ENCODE measurements at places on chromosomes 4 and X. TPM values are rescaled to one million over a fixed set of nuclear protein-coding genes. Genes with fewer than 3 reads are reported as not detected.

The RHOXF1 gene
- not detected for total RNA-seq

The SOWAHB gene
- total RNA-seq: 4.2 TPM

DNA sequence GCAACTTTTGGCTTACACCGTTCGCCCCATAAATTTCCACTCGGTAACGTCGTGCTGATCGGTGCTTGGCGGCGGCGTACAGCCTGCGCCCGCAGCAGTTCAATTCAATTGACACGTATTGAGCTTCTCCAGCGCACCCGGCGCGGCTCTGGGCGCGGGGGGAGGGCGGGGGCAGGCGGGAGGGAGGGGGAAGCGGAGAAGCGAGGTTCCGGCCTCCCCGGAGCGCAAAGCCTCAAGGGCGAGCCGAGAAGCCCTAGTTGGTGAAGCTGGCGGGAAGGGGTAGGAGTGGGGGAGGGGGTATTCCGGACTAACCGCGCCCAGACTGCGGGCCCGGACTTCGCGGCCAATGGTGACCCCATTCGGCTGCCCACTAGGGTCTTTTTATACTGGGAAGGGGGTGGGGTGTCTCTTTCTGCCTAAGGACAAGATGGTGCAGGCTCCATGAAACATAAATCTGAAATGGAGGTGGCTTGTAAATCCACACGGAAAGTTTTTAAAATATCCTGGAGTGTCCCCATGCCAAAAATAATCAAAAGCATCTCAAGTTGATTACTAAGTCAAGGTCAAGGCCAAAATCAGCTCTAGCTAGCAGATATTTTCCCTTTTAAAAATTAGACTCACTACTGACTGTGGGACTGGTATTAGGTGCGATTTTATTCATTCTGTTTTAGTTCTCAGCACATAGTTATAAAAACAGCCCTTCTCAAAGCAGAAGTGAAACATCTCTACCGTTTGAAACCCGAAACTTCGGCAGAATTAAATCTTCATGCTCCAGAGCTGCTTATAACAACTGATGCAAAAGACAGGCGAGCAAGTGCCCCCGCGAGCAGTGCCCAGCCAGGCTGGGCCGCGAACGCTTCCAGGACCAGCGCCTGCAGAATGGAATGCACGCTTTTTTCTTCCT, 1.5 kb upstream of the BCOR start:
- DNase-seq: peak; percentile 66

GRCh38 chr4:147160908-147161513, 215.3 kb upstream of the TTC29 start:
- DNase-seq: peak; percentile 23

The PABPC1L2B gene
- not detected for total RNA-seq

- no peak for DNase-seq
Observed at GRCh38 chr4:21447301-21448054, 501.1 kb downstream of the KCNIP4 start.

- DNase-seq: no peak
Observed at GRCh38 chrX:130347321-130347720, 7.6 kb downstream of the SLC25A14 start.

The RENBP gene
- 0.66 TPM for total RNA-seq

DNA sequence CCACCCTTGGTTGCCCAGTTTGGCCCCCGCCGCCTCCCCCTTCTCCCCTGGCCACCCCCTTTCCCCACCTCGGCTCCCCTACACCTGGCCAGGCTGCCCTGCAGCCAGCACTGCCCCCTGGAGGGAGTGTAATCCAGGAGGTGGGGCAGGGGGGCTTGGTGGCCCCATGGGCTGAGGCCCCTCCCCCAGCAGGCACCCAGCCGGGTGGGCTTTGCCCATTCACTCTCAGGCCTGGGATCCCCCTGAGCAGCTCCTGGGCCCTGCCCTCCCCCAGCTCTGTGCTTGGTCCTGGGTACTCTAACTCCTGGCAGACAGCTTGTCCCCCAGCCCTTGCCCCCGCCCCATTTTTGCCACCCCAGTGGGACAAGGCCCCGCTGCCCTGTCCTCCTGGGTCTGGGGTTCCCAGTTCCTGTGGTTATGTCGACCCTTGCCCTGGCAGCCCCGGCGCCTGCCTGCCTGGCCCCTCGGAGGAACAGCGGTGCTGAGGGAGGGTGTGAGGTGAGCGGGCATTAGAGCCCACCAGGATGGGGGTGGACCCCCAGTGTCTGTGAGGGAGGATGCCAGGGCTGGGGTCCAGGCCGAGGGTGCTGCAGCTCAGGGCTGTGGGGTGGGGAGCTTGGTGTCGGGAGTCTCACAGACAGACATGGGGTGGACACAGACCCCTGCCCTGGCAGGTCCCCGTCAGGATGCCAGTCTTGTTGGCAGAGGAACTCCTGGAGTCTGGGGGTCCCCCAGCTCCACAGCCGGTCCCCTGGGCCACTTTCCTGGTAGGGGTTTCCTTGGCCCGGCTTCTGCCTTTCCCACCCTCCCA, 10.2 kb downstream of the NAT8L start:
- no peak for DNase-seq

DNA sequence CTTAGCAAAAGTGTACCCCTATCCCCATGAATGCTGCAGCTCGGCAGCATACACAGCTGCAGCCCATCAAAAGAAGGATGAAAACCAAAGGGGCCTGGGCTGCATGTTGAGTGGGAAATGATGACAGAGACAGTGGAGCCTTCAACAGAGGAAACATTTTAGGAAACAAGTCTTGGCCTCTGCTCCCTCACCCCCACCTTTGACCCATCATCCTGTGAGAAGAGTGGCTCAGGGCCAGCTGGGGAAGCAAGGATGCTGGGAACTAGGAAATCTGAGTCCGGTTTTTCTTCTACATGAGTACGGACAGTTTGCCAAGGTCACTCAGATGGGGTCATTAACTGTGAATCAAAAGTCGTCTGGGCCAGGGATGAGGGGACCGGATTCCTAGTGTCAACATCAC, 37.2 kb downstream of the IDS start:
- no peak for DNase-seq

GRCh38 chr4:185524888-185525863, 10.1 kb downstream of the PDLIM3 start:
- DNase-seq: no peak

The IRAK1 gene
- 105 TPM for total RNA-seq

DNA sequence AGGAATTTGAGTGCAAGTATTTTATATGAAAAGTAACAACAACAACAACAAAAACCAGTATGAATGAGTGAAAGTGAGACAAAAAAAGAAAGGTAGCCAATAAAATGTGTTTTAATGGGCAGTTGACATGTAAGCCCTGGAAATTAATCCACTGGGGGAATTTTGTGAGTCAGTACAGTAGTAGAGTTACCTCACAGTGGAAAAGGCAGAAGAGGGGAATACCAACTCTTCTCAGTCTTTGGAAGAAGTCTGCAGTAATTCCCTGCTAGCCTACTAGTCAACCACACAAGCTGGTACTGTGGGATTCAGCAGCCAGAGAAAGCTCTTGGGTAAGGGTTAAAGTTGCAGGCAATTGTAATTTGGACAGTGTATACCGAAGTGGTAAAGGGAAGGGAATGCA, 76.3 kb upstream of the IL15 start:
- no peak for DNase-seq

GRCh38 chr4:15457406-15458201, 12.1 kb upstream of the CC2D2A start:
- no peak for DNase-seq

The TCEAL6 gene
- total RNA-seq: not detected

DNA sequence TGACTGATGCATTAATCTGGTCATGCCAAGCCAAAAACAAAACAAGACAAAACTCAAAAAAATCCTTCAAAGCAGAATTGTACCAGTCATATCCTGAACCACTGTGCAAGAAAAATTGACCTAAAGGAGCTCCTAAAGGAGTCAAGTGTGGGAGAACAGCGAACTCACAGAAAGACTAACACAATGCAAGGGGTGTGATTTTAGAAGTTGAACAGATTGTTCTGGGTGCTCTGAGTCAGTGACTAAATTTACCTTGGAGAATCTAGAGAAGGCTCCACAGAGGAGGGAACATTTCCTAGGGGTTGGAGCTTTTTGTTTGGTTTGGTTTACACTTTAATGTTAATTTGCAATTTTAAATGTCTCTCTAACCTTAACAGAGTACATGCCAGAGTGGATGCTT, 48.9 kb upstream of the PHF8 start:
- DNase-seq: no peak

The ZNF732 gene
- not detected for total RNA-seq

The FTHL17 gene
- not detected for total RNA-seq

The PRPS1 gene
- 6.5 TPM for total RNA-seq

The SSX2 gene
- not detected for total RNA-seq

- no peak for DNase-seq
Observed at GRCh38 chr4:169159624-169160171, 111.1 kb downstream of the SH3RF1 start.

The IQCM gene
- total RNA-seq: not detected

- DNase-seq: no peak
Observed at GRCh38 chr4:7524064-7524682, 89.4 kb upstream of the PSAPL1 start.

DNA sequence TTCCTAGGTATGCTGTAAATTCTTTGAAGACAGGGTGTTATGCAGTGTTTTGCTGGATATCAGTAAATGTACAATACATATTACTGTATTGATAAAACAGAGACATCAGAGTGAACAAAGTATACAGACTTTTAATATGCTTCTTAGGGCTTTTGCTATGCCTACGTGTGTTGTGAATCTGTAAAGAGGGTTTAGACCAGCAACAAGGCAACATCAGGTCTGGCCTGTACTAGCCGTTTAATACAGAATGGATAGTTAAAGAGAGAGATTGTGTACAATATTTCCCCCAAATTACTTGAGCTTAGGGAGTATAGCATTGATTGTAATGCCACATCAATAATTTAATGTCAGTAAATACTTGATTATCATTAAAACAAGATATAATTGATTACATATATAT, 75.2 kb downstream of the PAQR3 start:
- DNase-seq: no peak

GRCh38 chr4:186712690-186713089, 11.0 kb downstream of the FAT1 start:
- DNase-seq: no peak

The FANCB gene
- total RNA-seq: not detected

DNA sequence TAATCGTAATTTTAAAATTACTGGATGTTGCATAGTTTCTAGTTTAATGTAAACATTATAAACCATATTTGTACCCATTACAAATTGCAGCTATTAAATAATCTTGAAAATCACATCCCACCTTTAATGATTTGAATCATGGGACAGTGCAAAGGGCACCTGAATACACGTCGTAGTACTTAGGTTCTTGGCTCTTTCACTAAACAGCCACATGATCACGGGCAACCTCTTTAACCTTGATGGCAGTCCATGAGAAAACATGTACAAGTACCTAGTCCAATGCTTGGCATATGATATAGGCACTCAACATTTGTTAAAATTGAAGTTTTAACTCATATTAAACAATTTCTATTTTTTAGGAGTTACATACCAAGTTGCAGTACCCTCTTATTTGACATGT, 11.8 kb upstream of the FBXL5 start:
- no peak for DNase-seq

GRCh38 chr4:118751629-118752323, 66.6 kb downstream of the METTL14 start:
- no peak for DNase-seq

GRCh38 chr4:10333942-10334341, 123.3 kb downstream of the ZNF518B start:
- no peak for DNase-seq

The PABPC1L2A gene
- total RNA-seq: not detected

GRCh38 chr4:166655231-166655630, 579.1 kb downstream of the SPOCK3 start:
- DNase-seq: no peak

The BEND2 gene
- under 0.01 TPM for total RNA-seq

The TENT5D gene
- not detected for total RNA-seq

The TAF7L gene
- not detected for total RNA-seq

GRCh38 chr4:12852338-12853307, 631.5 kb downstream of the RAB28 start:
- DNase-seq: no peak

The PNMA6F gene
- not detected for total RNA-seq

- no peak for DNase-seq
Observed at GRCh38 chr4:187124331-187124730, 400.7 kb upstream of the FAT1 start.

DNA sequence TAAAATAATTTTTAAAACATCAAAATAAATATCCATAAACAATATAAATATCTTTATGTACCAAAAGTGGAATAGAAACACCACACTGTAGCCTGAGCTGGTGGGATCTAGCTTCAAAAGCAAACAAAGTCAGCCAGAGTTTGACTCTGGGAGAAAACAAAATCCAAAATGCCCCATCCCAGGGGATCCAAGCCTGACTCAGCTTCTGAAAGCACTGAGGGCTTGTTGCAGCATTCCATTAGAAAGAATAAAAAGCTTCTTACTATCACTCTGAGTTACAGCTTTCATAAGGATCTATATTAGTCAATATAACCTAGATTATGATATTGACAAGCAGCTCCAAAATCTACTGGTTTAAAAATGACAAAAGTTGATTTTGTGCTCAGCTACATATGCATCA, 149.7 kb upstream of the ANKRD50 start:
- DNase-seq: no peak

DNA sequence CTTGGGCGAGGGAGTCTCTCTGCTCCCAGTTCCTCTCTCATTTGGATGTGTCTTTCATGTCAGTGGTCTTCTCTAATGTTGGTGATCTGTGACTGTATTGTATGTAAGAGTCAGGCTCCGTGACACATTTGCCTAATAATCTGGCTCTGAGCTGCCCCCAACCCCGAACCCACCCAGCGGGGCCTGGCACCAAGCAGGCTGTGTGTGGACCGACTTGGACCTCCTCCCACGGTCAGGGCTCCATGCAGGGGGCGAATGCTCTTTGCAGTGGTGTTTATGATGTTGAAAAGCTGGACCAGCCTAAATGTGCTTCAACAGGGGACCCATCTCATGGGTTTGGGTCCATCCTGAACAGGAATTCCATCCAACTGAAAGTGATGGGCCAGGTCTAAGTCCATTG, 47.0 kb upstream of the ADRA2C start:
- DNase-seq: no peak

The KLF8 gene
- 2.0 TPM for total RNA-seq

DNA sequence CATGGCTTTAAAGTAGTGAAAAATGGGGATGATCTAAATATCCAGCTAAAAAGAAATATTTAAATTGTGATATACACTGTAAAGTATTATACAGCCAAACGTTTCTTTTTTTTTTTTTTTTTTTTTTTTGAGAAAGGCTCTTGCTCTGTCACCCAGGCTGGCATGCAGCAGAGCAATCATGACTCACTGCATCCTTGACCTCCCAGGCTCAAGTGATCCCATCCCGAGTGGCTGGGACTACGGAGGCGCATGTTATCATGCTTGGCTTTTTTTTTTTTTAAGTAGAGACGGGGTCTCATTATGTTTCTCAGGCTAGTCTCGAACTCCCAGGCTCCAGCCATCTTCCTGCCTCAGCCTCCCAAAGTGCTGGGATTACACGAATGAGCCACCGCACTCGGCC, 17.1 kb downstream of the SMIM14 start:
- DNase-seq: peak; percentile 58

The SPANXB1 gene
- not detected for total RNA-seq

The GAGE12H gene
- total RNA-seq: not detected

DNA sequence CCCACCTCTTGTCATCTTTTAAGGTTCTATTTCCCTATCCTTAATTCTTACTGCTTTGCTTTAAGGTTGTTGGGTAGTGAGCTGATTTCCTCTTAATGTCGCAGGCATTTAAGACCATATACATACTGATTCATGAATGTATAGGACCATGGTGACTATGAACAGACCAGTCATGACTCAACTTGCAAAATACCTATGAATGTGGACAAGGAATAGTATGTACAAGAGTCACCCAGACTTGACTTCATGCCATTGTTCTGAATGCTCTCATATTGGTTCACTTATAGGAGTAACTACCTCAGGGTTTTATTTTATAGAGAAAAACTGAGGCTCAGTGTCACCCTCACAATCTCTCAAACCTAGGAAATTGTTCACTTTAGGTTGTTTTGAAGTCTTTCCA, 44.3 kb downstream of the CCNG2 start:
- DNase-seq: no peak

All from body of pancreas (tissue), 4 donors.